ENCODE measurements at places on chromosomes 4 and X.

GRCh38 chr4:5863461-5864113, 29.3 kb downstream of the CRMP1 start:
- DNase-seq, result no peak

DNA sequence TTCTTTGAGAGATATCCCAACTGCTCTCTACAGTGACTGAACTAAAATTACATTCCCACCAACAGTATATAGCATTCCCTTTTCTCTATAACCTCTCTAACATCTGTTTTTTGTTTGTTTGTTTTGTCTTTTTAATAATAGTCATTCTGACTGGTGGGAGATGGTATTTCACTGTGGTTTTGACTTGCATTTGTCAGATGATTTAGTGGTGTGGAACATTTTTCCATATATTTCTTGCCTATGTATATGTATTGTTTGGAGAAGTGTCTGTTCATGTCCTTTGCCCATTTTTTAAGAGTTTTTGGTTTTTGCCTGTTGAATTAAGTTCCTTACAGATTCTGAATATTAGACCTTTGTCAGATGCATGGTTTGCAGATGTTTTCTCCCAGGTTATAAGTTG, 9.0 kb downstream of the USO1 start:
- no peak for DNase-seq

GRCh38 chr4:84237008-84237407, 262.1 kb downstream of the NKX6-1 start:
- DNase-seq, result no peak

GRCh38 chr4:69527924-69528323, 32.2 kb upstream of the UGT2B4 start:
- DNase-seq, result no peak
